Placental pericyte (primary cell): ENCODE measurements at places on chromosomes 2 and 18. TPM values are rescaled to one million over a fixed set of nuclear protein-coding genes. Genes with fewer than 3 reads are reported as not detected.

Gene ABHD1
- not detected in 2 replicates for total RNA-seq

Gene PRSS56
- not detected in 2 replicates for total RNA-seq

Gene CYP20A1
- 34.1 and 39.6 TPM in 2 replicates for total RNA-seq

Gene UGT1A10
- total RNA-seq = 0.22 TPM in 1 of 2 replicates, not detected in the other

Gene GPBAR1
- total RNA-seq = 0.14 and 0.22 TPM in 2 replicates

Gene KLHL14
- not detected in 2 replicates for total RNA-seq

Gene PTGR3
- 8.3 and 11.5 TPM in 2 replicates for total RNA-seq

Gene MEX3C
- 59.3 and 63.0 TPM in 2 replicates for total RNA-seq

Gene MOGAT1
- total RNA-seq = not detected in 2 replicates
